ENCODE measurements at places on chromosomes 1 and 21.

- ATAC-seq = no peak
Observed at GRCh38 chr1:72885841-72886240, 603.5 kb upstream of the NEGR1 start.

DNA sequence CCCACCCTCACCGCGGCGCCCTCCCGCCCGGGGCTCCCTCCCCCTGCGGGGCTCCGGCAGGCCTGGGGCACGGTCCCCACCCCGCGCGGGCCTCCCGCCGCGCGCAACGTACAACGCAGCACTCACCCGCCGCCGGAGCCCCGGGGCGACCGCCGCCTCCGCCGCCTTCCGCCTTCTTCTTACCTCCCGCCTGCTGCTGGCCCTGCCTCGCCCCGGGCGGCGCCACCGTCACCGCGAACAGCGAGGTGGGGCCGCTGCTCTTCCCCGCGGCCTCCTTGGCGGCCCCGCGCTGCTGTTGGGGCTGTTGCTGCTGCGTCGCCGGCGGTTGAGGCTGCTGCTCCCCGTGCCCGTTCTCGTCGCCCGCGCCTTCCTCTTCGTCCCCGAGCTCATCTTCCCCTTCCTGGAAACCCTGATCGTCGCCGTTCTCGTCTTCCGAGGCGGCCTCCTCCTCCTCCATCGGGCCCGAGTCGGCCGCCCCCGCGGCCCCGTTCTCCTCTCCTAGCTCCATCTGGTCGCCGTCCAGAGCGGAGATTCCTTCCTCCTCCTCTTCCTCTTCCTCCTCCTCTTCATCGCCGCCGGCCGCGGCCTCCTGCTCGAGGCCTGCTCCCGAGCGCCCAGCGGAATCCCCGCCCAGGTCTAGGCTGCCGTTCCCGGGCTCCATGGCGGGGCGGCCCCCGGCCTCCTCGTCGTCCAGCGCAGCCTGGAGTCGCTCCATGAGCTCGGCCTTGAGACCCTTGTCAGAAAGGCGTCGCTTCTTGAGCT lies 671 bp downstream of the HNRNPU start:
- peak; percentile 3 for ATAC-seq

- ATAC-seq = peak; percentile 87
Observed at GRCh38 chr1:210332719-210333398, 4.2 kb downstream of the HHAT start.

- no peak for ATAC-seq
Observed at GRCh38 chr1:59672851-59673572, 141.7 kb upstream of the HOOK1 start.

- no peak for ATAC-seq
Observed at GRCh38 chr1:47812904-47813514, 184.2 kb downstream of the TRABD2B start.

DNA sequence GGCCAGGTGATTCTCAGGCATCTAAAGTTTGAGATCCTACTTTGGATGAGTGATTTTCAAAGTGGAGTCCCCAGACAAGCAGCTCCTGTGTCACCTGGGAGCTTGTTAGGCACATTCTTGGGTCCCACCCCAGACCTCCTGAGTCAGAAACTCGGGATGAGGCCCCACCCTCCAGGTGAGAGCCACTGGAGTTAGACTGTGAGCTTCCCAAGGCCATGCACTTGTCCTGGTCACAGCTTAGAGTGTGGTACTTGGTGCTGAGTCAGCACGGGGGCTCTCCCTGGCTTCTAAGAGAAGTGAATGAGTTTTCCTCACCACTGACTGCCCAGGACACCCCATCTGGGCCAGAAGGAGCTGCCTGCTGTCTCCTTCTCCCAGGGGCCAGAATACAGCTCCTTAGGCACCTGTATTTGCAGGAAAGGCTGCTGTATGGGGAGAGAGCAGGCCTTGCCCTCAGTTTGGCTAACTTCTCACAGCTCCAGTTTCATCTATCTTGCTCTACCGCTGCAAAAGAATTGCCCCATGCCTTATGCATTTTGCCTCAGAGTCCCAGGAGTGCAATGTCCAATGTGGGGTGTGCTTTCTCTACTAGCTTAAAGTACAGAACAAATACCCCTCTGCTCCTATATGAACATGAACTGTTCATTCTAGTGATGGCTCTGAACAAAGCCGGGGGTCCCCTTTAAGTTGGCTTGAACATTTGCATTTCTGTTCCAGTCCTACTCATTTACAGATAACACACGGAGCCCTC lies 98.1 kb downstream of the PSMG1 start:
- ATAC-seq = no peak

GRCh38 chr21:33651965-33652680 lies 9.8 kb downstream of the ITSN1 start:
- ATAC-seq = no peak

DNA sequence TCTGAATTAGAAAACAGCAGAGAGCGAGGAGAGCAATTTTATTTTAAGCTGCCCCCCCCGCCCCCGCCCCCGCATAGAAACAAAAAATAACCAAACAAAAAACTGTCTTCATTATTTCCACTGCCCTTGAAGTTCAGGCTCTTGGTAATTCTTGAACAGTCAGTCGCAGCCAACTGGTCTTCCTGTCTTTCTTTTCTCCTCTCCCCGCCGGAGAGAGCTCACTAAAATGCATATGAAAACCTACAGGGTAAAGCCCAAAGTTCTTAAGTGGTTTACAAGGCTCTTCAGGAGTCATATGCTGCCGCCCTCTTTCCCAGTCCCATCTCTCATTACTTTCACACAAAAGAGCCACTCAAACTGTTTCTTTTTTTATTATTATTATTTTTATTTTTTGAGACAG lies 1.1 kb upstream of the ANKRD35 start:
- no peak for ATAC-seq

DNA sequence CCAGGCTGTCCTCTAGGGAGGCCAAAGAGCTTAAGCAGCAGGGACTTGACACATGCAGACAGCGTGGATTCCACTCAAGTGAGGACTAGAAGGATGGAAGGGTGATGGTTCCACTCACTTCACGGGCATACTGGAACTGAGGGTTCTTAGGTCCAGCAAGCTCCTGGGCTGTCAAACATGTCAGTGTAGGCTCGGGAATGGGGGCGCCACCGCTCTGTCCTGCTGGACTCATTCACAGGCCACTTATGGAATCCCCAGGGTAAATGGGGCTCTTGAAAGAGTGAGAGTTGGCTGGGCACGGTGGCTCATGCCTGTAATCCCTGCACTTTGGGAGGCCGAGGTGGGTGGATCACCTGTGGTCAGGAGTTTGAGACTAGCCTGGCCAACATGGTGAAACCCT lies 27.7 kb upstream of the CSF3R start:
- ATAC-seq = no peak

DNA sequence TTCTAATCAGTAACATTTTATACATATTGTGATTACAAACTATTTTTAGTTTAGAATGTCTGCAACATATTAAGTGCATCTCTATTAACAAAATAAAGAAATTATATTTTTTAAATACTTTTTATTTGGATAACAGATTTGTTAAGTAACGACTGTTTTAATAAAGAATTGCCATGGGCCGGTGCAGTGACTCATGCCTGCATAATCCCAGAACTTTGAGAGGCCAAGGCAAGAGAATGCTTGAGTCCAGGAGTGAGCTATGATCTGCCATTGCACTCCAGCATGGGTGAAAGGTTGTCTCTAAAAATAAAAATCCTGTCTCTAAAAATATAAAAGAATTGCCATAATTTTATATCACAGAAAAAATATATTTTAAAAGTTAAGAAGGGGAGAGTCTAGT lies 4.1 kb downstream of the LRRIQ3 start:
- no peak for ATAC-seq
